Pancreas (tissue), 10 donors: ENCODE measurements at places on chromosomes 12 and 14. TPM values are rescaled to one million over a fixed set of nuclear protein-coding genes. Genes with fewer than 3 reads are reported as not detected.

CYP46A1 gene
- 1.8 TPM for total RNA-seq

SLC15A5 gene
- not detected for total RNA-seq

CLEC4A gene
- total RNA-seq: 0.72 TPM

SOAT2 gene
- not detected for total RNA-seq

KRT2 gene
- total RNA-seq: not detected

SLC17A8 gene
- total RNA-seq: 0.18 TPM

BIN2 gene
- 2.6 TPM for total RNA-seq

ULK1 gene
- 63.7 TPM for total RNA-seq

DNA sequence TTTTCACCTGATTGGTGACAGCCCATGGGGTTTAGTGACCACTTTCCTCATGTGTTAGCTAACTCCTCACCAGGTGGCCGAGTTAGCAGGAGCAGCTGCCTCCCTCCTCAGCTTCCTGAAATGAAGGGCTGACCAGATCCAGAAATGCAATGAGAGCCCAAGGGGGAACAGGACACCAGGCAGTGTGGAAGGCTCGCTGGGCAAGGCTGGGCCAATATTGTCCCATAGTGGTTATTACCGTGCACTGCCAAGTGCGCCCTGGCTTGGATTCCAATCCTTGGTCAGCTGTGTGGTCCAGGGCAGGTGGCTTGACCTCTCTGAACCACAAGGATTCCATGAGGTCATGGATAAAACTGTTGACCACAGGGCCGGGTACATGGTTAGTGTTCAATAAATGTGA is 3.6 kb upstream of the HSPB8 start:
- no peak for DNase-seq

DNA sequence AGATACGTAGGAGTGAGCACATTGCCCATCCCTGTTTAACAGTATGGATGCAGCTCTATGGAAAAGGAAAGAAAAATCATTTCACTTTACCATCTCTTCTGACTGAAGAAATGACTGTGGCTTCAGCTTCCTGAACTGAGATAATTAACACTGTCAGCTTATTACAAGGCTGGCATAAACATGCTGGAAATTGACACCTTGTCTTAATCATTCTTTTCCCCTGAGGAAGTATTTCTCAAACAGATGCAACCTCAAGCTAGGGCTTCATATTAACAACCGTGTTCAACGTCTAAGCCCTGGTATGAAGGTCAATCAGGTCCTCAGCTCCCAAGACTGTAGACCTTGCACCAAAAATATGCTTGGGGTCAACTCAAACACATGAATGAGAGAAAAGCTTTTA is 25.0 kb downstream of the RERG start:
- DNase-seq: no peak

GRCh38 chr14:79404874-79405511 is 806.3 kb downstream of the DIO2 start:
- DNase-seq: no peak

- no peak for DNase-seq
Measured at GRCh38 chr12:45974171-45974719, 16.1 kb downstream of the SCAF11 start.

- no peak for DNase-seq
Measured at GRCh38 chr12:119544765-119545625, 48.6 kb upstream of the TMEM233 start.

- no peak for DNase-seq
Measured at GRCh38 chr14:68853749-68854148, 60.9 kb upstream of the ZFP36L1 start.

DNA sequence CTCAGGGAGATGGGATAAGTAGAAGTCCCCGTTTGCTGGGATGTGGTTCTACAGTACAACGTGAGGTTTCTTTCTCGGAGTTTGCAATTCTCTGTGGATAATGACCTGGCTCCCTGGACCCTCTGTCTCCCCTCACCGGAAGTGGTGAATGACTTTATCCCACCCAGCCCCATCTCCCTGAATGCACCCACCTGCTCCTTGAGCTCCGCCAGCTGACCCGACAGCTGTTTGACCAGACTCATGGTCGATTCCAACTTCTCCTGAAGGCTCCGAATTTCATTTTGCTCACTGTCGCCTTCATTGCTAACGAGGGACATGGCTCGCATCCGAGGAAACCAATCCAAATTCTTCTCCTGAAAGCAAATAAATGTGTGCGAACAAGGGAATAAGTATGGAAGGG is 144.6 kb downstream of the SSPN start:
- DNase-seq: no peak

- no peak for DNase-seq
Measured at GRCh38 chr14:36857136-36857535, 195.5 kb downstream of the PAX9 start.

- DNase-seq: no peak
Measured at GRCh38 chr12:30757316-30757715, 2.6 kb upstream of the CAPRIN2 start.

DNA sequence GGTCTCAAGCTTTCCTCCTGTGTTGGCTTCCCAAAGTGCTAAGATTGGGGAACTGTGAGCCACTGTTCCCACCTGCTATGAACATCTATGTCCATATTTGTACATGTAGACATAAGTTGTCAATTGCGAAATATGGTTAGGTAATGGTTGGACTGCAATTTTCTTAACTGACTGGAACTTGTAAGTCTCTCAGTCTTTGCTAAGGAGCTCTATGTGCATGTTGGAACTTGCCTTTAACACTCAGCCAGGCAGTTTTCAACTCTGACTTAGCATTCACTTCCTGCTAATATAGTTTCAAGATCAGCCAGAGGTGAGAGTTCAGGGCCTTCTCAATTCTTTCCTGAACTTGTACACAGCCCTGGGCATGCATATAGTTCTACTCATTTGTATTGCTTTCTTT is 44.5 kb upstream of the EEA1 start:
- no peak for DNase-seq

GRCh38 chr12:31868965-31869364 is 90.2 kb upstream of the RESF1 start:
- peak; percentile 68 for DNase-seq

GRCh38 chr12:91973813-91974212 is 171.8 kb downstream of the BTG1 start:
- no peak for DNase-seq

DNA sequence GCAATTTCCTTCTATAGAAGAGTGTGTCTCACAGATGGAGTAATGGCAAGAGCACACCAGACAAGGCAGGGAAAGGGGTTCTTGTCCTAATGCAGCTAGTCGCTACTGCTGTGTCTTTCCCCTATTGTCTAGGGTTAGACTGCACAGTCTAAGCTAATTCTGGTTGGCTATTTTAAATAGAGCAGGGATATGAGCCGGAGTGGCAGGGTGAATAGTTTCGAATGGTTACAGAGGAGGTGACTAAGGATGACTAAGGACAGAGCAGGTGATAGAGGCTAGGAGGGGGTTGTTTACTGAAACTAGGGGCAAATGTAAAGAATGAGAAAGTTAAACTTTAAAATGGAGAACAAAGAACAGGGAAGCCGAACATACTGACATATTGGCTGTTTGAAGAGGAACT is 25.6 kb upstream of the CPNE8 start:
- DNase-seq: no peak

DNA sequence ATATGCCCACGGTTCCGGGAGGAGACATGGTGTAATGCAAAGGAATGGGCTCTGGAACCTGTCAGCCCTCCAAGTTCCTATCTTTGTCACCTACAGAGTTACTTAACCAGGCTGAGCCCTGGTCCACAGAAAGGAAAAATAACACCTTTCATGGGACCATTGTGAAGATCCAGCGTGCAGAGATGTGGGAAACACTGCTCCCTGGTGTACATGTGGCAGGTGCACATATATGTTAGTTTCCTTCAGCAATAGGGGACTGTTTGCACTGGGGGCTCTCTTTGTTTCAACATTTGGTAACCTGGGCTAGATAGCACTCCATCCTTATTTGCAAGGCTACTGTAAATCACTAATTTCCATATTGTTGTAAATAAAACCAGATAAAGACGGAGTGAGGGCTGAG is 72.3 kb downstream of the ANO2 start:
- DNase-seq: no peak

DNA sequence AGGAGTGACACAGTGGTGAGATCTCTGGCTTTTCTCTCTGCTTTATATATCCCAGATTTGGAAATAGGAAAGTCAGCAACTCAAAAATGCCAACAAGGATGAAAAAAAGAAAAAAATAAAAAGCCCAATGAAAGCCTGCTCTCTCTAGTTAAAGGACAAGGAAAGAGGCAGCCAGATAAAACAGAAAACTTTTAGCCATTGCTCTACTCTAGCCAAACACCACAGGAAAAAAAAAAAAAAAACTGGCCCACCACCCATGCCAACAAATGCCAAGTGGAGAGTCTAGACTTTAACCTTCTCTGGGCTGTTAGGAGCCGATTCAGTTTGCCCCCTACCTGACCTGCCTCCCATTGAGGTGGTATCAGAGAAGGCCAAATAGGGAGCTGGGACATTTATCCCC is 222.3 kb upstream of the TMTC1 start:
- DNase-seq: no peak

DNA sequence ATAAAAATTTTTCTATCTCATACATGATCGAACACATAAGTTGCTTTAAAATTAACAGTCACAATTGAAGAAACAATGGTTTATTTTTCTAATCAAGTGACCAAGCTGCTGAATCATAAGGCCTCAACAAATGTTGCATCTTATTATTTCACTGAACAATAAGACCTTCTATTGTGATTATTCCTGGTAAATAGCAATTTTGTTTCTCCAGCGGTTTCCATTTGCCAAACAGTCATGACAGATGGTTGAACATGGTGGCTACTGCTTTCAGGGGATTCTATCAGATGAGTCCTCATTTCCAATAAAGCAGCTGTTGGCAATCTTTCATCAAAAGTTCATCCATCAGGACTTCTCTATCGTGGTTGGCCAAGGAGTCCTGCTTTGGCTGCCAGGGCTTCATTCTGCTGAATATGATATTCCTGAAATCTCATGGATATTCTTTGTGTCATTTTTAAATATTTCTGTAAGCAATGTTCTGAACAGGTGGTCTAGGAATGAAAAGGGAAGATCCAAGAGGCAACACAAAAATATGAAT is 13.0 kb downstream of the TOMM20L start:
- no peak for DNase-seq

- DNase-seq: no peak
Measured at GRCh38 chr14:104724981-104725771, 1.1 kb downstream of the ADSS1 start.
